Stimulated activated CD8-positive, alpha-beta memory T cell treated with anti-CD3 and anti-CD28 coated beads, Interleukin-2, amount 100 ng/mL, for 1 hour (primary cell): ENCODE measurements at places on chromosomes 16 and 17.

DNA sequence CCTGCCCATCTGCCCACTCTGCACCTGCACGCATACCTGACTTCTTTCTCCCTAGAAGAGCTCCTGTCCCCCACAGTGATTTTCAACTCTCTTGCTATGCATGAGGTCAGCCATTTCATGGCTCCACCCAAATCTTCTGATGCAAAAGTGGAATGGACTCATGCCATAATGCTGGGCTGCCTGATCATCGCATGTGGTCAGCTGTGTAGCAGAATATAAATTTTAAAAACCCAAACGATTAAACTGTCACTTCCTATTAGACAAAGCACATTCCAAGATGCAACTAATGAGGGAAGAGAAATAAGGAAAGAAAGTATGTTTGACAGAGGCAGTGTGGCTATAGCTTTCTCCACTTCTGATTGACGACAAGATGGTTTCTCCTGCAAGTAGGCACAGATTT is 26.1 kb downstream of the GRIN2A start:
- DNase-seq = no peak

DNA sequence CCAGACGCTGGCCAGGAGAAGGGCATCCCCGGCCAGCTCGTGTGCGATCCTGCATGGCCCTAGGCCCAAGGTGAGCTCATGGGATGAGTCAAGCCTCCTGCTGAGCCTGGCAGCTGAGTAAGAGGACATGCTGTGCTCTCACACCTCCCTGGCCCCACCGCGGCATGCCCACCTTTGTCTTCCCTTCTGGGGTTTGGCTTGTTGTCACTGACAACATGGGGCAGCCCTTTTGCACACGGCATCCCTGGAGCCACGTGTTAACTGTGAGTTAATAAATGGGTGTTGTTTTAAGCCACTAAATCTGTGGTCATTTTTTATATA is 8.9 kb upstream of the TNS4 start:
- no peak for DNase-seq

DNA sequence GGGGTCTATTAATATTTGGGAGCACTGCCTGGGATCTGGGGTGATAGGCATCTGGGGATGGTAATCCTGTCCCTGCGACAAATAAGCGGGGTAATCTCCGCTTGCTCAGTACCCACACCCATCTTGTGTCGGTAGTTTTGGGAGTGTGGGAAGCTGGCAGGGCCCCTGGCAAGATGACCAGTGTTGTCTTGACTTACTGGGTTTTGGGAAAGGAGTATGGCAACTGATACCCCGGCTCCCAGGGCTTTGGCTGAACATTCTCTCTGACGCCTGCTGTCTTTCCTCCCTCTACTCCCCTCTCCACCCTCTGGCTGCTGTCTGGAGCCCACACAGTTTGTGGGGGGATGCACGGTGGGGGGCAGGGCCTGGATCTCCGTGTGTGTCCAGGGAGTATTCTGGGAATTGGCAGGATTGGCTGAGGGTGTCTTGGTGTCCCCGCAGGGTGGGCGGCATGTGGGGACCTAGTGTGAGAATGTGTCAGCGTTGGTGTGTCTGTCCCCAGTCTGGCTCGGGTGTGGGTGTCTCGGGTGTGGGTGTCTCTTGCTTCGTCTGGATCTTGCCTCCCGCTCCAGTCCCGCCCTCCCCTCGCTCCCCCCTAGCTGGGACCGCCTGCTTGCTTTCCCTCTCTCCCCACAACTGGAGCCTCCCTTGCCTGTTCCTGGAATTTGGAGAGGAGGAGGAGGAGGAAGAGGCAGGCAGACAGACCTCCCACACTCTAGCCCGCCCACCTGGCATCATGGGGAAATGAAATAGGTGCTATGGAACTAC is 12.0 kb downstream of the RARA start:
- DNase-seq = no peak

GRCh38 chr17:80319999-80320344 is 59.3 kb downstream of the RNF213 start:
- DNase-seq = no peak

GRCh38 chr16:8961811-8962390 is 1.8 kb downstream of the USP7 start:
- no peak for DNase-seq

DNA sequence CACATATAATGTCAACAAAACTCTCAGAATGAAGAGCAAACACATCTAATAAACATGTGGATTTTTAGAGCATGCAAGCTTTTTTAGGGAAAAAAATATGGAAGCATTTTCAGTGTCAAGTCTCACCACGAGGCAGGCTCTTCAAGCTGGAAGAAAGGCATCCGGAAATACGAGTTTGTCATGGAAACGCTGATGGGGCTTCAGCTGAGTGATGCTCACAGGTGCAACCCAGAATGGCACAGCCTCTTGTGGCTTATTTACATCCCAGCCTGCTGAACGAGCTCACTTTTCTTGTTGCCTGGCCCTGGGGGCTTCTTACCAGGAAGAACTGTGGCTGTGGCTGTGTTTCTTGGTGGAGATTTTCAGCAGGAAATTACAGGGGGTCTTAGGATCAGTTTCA is 24.1 kb upstream of the DYNLL2 start:
- DNase-seq = no peak

DNA sequence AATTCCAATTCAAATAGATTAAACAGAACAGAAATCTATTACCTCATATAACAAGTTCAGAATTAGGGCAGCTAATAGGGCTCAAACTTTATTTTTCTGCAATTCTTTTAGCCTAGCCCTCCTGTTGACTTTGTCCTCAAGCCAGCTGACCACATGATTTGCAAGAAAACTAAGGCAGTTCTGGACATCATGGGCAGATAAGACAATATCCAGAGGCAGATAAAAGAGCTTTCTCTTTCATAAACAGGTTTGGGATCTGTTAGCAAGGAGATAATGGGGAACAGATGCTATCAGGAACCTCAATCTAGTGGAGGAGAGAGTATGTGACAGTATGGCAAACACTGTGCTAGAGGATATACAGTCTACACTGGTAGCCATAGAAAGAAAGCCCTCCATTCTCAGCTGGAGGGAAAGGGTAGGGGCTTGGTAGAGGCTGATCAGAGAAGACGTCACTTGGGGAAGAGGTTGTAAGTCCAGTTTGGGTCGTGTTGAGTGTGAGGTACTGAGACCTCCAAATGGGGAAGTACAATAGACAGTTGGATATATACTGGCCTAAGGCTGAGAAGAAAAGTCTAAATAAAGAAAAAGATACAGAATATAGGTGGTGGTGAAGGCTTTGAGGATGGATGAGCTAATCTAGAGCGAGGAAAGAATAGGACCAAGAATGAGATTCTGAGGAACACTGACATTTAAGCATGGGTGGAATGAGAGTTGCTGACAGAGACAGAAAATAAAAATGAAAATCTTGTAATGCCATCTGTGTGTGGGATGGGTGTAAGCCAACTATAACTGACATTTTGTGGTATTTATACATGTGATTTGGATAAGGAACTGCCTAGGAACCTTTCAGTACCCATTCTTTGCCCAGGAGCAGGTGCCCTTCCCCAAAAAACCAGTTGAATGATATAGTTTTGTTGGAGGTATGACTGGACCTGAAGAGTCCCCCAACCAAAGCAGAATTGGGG is 67.4 kb downstream of the CYB561 start:
- DNase-seq = no peak

- DNase-seq = no peak
These were observed 32.8 kb downstream of the HELZ start for GRCh38 chr17:67212231-67212630.
